Caco-2 (cell line): ENCODE measurements at places on chromosomes 6 and 20. TPM values are rescaled to one million over a fixed set of nuclear protein-coding genes. Genes with fewer than 3 reads are reported as not detected.

DNA sequence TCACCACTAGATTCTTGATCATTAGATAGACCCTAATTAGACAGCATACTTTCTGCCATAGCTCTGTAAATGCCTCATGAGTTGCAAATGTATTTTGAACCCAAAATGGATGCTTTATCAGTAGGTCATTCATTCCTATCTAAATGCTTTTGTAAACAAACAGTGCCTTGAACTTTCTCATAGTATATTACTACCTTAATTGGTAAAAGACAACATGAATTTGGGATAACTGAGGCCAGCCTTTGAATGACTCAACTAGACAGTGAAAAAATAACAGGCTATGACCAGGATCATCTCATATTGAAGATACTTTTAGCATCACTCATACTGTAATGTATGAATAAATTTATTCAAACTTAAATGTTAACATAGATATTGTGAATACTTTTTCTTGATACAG is 37.0 kb upstream of the PRL start:
- no peaks in the 10 kb centered on the region for H3K27me3 ChIP-seq
- peaks cover 3% of the 10 kb centered on the region; the same call in 1 of the 2 replicates for H3K4me1 ChIP-seq
- H3K36me3 ChIP-seq = no peaks in the 10 kb centered on the region
- H3K27ac ChIP-seq = no peak overlapping the region

GRCh38 chr20:47352332-47353238 is 3.9 kb downstream of the ZMYND8 start:
- H3K36me3 ChIP-seq = peaks cover 2% of the 10 kb centered on the region; the same call in 1 of the 2 replicates
- DNase-seq = no peak
- H3K27ac ChIP-seq = no peak overlapping the region
- no peaks in the 10 kb centered on the region for H3K27me3 ChIP-seq
- H3K4me1 ChIP-seq = peaks cover 72% of the 10 kb centered on the region

GRCh38 chr20:18405826-18406225 is 61.0 kb downstream of the DZANK1 start:
- peaks cover 3% of the 10 kb centered on the region; the same call in 1 of the 2 replicates for H3K36me3 ChIP-seq
- no peak for DNase-seq
- H3K27me3 ChIP-seq = no peaks in the 10 kb centered on the region
- H3K4me1 ChIP-seq = no peaks in the 10 kb centered on the region

Gene ADGB
- total RNA-seq = not detected in 2 replicates

Gene CST5
- total RNA-seq = not detected in 2 replicates
